ENCODE measurements at places on chromosomes 4 and X. TPM values are rescaled to one million over a fixed set of nuclear protein-coding genes. Genes with fewer than 3 reads are reported as not detected.

DNA sequence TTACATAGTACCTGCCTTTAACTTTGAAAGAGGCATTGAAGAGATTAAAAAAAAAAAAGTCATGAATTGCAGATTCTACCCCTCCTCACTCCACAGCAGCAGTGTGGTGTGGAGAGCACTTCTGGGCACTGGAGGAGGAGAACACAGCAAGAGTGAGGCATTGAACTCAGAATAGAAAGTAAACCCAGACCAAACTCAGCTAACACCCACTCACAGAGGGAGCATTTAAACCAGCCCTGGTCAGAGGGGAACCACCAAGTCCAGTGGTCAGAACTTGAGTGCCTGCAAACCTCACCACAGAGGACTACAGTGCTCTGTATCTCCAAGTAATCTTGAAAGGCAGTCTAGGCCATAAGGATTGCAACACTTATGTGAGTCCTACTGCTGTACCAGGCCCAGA, 15.6 kb upstream of the UGT2A1 start:
- H3K27ac ChIP-seq, result no peak overlapping the region
- no peak for DNase-seq
- no peak overlapping the region for H3K4me3 ChIP-seq
- no peaks in the 10 kb centered on the region for H3K4me1 ChIP-seq
- no peaks in the 10 kb centered on the region for H3K36me3 ChIP-seq
- no peaks in the 10 kb centered on the region for H3K27me3 ChIP-seq

INTU gene
- polyA plus RNA-seq, result 3.3 TPM

DNA sequence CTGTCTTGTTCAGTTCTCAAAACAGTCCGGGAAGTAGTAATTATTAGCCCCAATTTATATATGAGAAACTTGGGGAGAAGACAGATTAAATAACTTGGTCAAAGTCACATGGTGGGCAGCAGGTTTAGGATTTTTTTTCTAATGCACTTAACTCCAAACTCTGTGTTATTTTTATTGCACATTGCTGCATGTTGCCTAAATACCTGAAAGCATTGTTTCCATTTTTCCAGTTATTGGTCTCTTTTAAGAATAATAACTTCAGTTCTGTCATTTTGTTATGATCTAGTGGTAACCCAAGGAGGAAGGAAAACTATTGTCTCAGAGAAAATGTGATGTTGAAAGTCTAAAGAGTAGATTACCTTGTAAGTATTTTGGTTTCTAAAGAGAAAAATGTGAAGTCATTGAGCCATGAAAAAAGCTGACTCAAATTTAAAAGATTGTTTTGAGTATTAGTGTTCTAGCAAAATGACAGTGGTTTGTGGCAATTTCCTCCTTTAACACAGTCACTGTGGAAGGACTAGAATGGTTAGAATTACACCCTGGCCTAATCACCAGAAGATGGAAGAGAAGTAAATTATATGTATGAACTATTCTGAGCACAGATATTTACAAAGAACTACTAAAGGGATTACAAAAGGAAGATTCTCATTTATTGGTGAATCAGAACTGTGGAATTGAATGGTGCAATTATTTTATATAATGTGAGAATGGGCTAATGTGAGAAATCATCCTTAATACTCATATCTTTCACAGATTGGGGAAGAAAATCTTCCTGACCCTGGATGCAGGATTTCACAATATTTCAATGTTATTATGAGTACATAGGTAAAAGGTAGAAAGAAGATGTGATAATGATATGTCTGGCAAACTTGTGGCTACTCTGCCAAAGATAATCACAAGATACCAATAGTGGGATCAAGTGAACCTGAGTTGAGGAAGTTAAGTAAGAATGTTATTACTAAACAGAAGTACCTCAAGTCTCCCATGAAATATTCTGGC, 21.7 kb upstream of the CXCL8 start:
- H3K27me3 ChIP-seq, result no peaks in the 10 kb centered on the region
- peak overlapping the region; percentile 58 for H3K27ac ChIP-seq
- H3K4me3 ChIP-seq, result no peak overlapping the region
- peaks cover 27% of the 10 kb centered on the region for H3K4me1 ChIP-seq
- no peak for DNase-seq

DNA sequence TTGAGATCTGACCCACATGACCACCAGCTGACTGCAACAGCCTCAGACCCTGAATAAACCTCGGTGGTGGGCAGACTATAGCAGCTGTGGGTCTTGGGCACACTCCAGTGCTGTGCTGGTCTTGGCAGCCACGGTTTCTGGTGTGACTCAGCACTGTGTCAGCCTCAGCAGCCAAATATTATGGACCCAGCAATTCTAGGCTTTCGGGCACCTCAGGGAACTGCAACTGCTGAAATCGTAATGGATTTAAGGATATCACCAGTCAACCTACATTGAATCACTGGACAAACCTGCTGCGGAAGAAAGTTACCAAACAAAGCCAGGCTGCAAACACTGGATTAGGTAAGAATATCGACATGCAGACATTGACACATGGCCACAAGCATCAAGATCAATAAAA, 10.5 kb upstream of the UBE2NL start:
- DNase-seq, result peak; percentile 0
- H3K4me1 ChIP-seq, result no peaks in the 10 kb centered on the region
- H3K27ac ChIP-seq, result no peak overlapping the region
- H3K4me3 ChIP-seq, result no peak overlapping the region
- H3K27me3 ChIP-seq, result no peaks in the 10 kb centered on the region

CFI gene
- polyA plus RNA-seq, result 19.6 TPM

DNA sequence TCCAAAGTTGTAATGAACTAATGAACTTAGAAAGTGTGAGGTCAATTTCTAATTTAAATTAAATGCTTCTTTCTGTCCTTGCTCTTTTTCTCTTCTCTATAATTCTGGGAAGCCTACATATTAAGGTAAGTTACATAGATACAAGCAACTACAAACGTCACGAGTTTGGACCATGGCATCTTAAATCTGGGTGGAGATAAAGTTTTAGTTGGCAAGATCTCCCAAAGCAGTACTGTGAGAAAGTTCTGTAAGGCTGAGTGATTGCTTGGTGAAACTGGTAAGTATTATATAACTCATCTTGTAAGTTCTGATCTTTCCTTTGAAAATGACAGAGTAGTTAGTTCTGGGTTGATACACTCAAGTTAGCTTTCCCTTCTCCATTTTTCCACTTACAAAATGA, 125.7 kb upstream of the CBR4 start:
- H3K27ac ChIP-seq, result no peak overlapping the region
- H3K4me1 ChIP-seq, result peaks cover 4% of the 10 kb centered on the region
- peaks cover 69% of the 10 kb centered on the region for H3K36me3 ChIP-seq
- no peak for DNase-seq
- H3K27me3 ChIP-seq, result no peaks in the 10 kb centered on the region

GRCh38 chr4:151671541-151672059, 89.2 kb downstream of the GATB start:
- no peak overlapping the region for H3K27ac ChIP-seq
- no peaks in the 10 kb centered on the region for H3K36me3 ChIP-seq
- H3K4me3 ChIP-seq, result no peak overlapping the region
- 0 out of 2 replicates have a peak, but pooled peaks cover 2% of the 10 kb centered on the region for H3K4me1 ChIP-seq

IL2RG gene
- polyA plus RNA-seq, result 0.24 TPM

DNA sequence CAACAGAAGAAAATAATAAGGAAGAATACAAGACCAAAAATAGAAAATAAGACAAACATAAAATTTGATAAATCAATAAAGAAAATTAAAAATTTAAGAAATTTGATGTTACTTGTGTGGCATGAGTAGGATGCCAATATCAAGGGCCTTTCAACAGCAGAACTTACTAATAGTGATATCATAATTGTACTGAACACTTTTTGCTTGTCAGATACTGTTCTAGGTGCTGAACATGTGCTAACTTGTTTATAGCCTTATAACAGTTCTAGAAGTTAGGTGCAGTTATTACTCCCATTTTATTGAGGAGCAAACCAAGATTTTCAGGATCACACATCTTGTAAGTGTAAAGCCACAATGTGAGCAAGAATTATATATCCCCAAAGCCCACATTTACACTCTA, 546.0 kb upstream of the EPHA5 start:
- no peak overlapping the region for H3K27ac ChIP-seq
- no peaks in the 10 kb centered on the region for H3K4me1 ChIP-seq
- H3K27me3 ChIP-seq, result no peaks in the 10 kb centered on the region

CT55 gene
- 1.9 TPM for polyA plus RNA-seq

- peaks cover 8% of the 10 kb centered on the region for H3K4me1 ChIP-seq
- no peaks in the 10 kb centered on the region for H3K36me3 ChIP-seq
- no peak overlapping the region for H3K4me3 ChIP-seq
- H3K27me3 ChIP-seq, result no peaks in the 10 kb centered on the region
- DNase-seq, result no peak
Measured at GRCh38 chr4:38004887-38005286, 44.7 kb downstream of the PTTG2 start.

DNA sequence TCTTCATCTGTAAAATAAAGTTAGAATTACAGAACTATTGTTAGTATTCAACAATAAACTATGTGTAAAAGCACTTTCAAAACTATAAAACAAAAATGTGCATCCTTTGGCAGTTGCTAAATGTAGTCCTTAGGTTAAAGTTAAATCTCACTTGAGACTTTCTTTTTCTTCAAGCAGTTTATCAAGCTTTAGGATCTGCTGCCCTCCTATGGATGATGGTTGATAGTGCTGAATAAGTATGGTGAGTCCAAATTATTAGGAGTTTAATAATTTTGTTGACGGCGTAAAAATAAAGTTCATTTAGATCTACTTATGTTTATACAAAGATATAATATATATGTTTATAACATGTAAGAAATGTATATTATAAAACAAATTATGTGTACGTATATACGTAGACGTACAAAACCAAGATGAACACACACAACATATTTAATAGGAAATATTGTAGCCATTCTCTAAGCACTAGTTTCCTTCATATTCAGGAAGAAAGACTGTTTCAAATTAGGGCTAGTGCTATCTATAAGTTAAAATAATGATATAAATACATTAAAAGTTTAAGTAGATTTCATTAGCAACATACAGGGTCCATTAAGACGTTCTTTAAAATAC, 22.3 kb downstream of the UGT2A2 start:
- no peaks in the 10 kb centered on the region for H3K4me1 ChIP-seq
- H3K27ac ChIP-seq, result no peak overlapping the region
- H3K4me3 ChIP-seq, result no peak overlapping the region
- no peaks in the 10 kb centered on the region for H3K36me3 ChIP-seq
- DNase-seq, result no peak
- H3K27me3 ChIP-seq, result no peaks in the 10 kb centered on the region

GRCh38 chrX:153551135-153551534, 33.7 kb downstream of the ATP2B3 start:
- H3K36me3 ChIP-seq, result no peaks in the 10 kb centered on the region
- no peak overlapping the region for H3K4me3 ChIP-seq
- H3K27me3 ChIP-seq, result peaks cover 52% of the 10 kb centered on the region
- no peak for DNase-seq

HTRA3 gene
- not detected for polyA plus RNA-seq

ZBTB33 gene
- 1.5 TPM for polyA plus RNA-seq

DNA sequence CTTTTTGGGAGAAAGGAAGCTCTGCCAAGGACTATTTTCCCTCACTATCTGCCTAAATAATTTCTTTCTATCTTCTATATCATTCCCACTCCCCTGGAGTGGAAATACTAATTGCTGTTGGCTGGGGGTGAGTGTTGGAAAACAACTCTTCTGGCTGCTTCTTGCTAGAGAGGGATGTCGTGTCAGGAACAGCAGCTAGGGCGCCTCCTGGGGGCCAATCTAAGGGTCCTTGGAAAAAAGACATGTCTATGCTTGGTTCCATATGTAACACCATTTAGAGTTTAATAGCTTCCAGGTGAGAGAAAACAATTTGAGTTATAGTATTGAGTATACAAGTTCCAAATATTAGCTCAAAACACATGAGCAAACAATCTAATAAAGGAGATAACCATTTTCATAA, 111.3 kb downstream of the MAGEE1 start:
- no peaks in the 10 kb centered on the region for H3K36me3 ChIP-seq
- DNase-seq, result no peak
- no peak overlapping the region for H3K4me3 ChIP-seq

GRCh38 chr4:153973942-153974341, 185.1 kb upstream of the SFRP2 start:
- H3K4me3 ChIP-seq, result no peak overlapping the region
- H3K4me1 ChIP-seq, result no peaks in the 10 kb centered on the region
- H3K27me3 ChIP-seq, result no peaks in the 10 kb centered on the region
- H3K36me3 ChIP-seq, result no peaks in the 10 kb centered on the region
- DNase-seq, result no peak

ANOS1 gene
- under 0.01 TPM for polyA plus RNA-seq

F11 gene
- polyA plus RNA-seq, result not detected

GRCh38 chr4:65050786-65051185, 619.5 kb downstream of the EPHA5 start:
- no peak overlapping the region for H3K4me3 ChIP-seq
- no peaks in the 10 kb centered on the region for H3K27me3 ChIP-seq
- DNase-seq, result no peak
- H3K36me3 ChIP-seq, result no peaks in the 10 kb centered on the region
- H3K27ac ChIP-seq, result no peak overlapping the region

DNA sequence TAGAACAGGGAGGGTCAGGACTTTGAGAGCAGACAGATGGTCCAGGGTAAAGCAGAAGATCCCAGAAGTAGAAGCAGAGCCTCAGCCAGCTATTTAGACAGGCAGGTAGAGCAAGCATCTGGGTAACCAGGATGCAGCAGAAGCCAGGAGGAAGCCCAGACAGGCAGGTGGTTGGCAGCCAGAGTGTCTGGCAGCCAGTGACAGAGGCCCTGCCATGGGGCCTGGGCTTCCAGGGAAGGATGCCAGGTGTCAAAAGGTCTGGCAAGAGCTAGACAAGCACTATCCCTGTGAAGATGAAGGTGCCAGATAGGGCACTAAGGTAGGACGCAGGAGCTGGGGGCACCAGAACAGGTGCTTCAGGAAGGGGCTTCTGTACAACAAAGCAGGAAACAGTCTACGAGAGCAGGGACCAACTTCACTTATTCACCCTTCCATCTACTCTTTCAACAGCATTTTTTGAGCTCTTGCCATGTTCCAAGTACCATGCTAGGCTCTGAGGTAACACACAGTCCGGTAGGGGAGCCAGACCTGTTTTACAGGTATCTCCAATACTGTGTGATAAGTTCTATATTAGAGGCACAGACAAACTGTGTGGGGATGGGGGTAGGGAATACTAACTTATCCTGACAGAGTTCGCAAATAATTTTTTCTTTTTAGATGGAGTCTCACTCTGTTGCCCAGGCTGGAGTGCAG, 38.1 kb upstream of the GJB1 start:
- no peaks in the 10 kb centered on the region for H3K27me3 ChIP-seq
- H3K4me1 ChIP-seq, result no peaks in the 10 kb centered on the region
- no peak overlapping the region for H3K4me3 ChIP-seq
- no peak overlapping the region for H3K27ac ChIP-seq
- DNase-seq, result no peak
- no peaks in the 10 kb centered on the region for H3K36me3 ChIP-seq

SSX5 gene
- polyA plus RNA-seq, result 0.36 TPM

- peak overlapping the region; percentile 92 for H3K4me3 ChIP-seq
- peak; percentile 80 for DNase-seq
- H3K36me3 ChIP-seq, result peaks cover 3% of the 10 kb centered on the region
- no peaks in the 10 kb centered on the region for H3K27me3 ChIP-seq
- H3K4me1 ChIP-seq, result no peaks in the 10 kb centered on the region
- H3K27ac ChIP-seq, result peak overlapping the region; percentile 90
Measured at GRCh38 chrX:2928191-2928582, 952 bp downstream of the ARSD start.
